ENCODE measurements at places on chromosomes 16 and 17.

DNA sequence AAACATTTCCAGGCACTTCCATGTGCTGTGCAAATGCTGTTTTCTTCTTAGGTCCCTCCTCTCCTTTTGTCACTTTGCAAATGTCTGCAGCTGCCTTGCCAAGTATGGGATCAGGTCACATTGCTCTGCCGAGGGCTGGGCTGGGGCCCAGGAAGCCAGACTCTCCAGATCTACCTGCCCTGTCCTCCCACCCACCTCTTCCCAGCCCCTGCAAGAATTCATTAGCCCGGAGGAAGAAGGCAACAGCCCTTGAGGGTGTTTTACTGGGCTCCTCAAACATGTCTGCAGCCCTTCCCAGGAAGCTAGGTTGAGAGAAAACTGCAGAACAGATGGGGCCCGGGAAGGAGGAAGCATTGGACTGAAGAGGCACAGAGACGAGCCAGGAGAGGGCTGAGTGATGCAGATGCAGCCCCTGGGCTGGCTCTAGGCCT, 47.1 kb downstream of the WSB1 start:
- DNase-seq = no peak

DNA sequence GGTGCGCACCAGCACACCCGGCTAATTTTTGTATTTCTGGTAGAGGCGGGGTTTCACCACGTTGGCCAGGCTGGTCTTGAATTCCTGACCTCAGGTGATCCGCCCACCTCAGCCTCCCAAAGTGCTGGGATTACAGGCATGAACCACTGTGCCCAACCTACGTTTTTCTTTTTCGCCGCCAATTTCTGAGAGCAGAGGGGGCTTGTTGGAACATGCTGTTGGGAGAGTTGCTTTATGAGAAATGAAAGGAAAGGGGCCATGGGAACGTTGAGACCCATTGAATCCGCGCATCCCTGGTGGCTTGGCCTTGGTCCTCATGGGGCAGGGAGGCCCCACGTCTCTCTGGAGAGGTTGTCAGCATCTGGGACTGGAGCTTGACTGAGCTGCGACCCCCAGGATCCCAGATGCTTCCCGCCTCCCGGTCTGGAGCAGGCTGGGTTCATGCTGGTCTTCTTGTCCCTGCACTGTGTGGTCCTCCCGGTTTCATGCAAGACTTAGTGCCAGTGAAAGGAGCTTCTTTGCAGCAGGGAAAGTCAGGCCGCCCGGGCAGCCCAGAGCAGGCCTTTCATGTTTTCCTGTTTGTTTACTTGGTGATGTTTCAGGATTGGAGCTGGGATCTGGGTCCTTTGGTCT, 22.8 kb downstream of the CRISPLD2 start:
- DNase-seq = no peak

DNA sequence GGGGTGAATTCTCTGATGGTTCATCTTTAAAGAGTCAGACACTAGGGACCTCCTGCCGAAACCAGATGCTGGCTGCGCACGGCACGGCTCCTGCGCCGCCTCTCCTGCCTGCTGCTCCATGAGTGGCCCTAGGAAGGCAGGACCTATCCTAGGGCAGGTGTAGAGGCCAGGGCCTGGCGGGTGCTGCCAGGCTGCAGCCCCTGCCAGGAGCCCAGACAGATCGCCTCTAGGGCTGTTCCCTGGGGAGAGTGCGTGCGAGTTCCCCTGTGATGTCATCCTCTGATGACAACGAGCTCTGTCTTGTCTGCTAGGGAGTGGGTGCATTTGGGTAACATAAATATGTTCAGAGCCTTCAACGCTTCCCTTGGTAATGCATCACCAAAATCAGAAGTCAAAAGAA, 23.9 kb downstream of the SLC38A10 start:
- no peak for DNase-seq

DNA sequence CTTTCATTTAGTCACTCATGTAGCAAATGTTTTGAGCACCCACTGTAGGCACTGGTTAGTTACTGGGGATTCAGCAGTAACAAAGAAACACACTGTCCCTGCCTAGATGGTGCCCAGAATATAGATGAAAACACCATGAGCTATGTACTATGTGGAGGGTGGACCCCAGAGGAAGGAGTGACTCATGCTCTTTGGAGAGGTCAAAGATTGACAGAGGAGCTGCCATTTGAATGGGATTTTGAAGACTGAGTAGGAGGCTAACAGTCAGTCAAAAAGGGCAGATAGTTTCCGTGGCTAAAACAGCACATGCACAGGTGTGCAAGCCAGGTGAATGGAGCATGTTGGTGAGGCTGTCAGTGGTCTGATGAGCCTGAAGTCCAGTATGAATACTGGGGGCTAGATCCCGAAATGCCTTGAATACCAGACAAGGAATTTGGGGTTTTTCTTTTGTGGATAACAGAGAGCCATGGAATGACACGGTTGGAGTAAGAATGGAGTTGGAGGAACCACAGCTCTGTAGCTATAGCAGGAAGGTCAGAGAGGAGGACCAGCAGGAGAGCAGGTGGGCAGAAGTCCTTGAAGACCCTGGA, 6.1 kb downstream of the IL21R start:
- no peak for DNase-seq

- no peak for DNase-seq
Observed at GRCh38 chr17:76040376-76040775, 13.3 kb upstream of the EVPL start.

GRCh38 chr17:40903129-40903847, 18.2 kb upstream of the KRT20 start:
- no peak for DNase-seq

GRCh38 chr17:33109336-33110072, 117.9 kb downstream of the SPACA3 start:
- no peak for DNase-seq

- DNase-seq = no peak
Observed at GRCh38 chr17:74139120-74139519, 64.4 kb upstream of the RPL38 start.

GRCh38 chr16:23024044-23024443, 125.2 kb downstream of the USP31 start:
- no peak for DNase-seq

GRCh38 chr16:22330326-22330725, 33.1 kb downstream of the POLR3E start:
- DNase-seq = no peak

- no peak for DNase-seq
Observed at GRCh38 chr16:30380072-30380802, 2.1 kb downstream of the SEPTIN1 start.

DNA sequence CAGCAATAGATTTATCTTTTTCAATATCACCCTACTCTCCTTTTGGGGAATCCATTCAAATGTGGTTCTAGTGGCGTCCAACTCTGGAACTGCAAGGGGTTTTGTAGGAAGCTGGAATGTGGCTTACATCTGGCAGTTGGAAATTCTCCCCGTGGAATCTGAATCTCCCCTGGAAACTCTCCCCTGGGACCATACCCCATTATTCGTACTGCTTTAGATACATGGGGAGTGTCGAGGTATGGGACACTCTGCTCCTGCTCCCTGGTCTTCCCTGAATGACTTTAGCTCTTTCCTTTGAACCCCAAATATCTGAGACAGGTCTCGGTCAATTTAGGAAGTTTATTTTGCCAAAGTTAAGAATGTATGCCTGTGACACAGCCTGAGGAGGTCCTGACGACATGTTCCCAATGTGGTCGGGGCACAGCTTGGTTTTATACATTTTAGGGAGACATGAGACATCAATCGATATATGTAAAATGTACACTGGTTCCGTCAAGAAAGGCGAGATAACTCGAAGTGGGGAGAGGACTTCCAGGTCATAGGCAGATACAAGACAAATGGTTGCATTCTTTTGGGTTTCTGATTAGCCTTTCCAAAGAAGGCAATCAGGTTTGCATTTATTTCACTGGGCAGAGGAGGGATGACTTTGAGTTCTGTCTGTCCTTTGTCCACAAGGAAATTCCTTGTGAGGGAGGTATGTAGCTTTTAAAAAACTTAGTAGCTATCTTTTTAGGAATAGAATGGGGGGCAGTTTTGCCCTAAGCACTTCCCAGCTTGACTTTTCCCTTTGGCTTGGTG, 89.1 kb upstream of the CORO6 start:
- DNase-seq = no peak

GRCh38 chr17:39916918-39917317, 1.5 kb downstream of the GSDMB start:
- no peak for DNase-seq
